ENCODE measurements at places on chromosomes 7 and 10. TPM values are rescaled to one million over a fixed set of nuclear protein-coding genes. Genes with fewer than 3 reads are reported as not detected.

KLLN gene
- total RNA-seq = not detected

CLRN3 gene
- total RNA-seq = not detected

PLXDC2 gene
- 30.3 TPM for total RNA-seq

C10orf90 gene
- total RNA-seq = 0.19 TPM

TCERG1L gene
- total RNA-seq = not detected

PPP1R17 gene
- not detected for total RNA-seq

DNA sequence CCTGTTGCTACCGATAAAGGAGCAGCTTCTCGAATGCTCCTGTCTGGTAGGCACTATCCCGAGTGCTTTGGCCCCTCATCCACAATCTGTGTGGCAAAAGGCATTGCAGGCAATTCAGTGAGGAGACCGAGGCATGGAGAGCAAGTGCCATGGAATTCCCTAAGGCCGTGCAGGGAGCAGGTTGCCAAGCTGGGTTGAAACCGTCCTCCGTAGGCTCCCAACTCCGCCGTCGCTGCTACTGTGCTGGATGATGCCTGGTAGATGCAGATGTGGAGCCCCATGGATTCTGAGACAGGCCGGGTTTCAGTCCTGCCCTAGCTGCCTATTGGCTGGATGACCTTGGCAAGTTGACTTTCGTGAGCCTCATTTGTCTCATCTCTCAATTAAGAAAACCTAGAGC lies 85.3 kb downstream of the EGFR start:
- no peak for DNase-seq

GRCh38 chr7:5702876-5703571 lies 78.4 kb downstream of the RNF216 start:
- DNase-seq = no peak

DNA sequence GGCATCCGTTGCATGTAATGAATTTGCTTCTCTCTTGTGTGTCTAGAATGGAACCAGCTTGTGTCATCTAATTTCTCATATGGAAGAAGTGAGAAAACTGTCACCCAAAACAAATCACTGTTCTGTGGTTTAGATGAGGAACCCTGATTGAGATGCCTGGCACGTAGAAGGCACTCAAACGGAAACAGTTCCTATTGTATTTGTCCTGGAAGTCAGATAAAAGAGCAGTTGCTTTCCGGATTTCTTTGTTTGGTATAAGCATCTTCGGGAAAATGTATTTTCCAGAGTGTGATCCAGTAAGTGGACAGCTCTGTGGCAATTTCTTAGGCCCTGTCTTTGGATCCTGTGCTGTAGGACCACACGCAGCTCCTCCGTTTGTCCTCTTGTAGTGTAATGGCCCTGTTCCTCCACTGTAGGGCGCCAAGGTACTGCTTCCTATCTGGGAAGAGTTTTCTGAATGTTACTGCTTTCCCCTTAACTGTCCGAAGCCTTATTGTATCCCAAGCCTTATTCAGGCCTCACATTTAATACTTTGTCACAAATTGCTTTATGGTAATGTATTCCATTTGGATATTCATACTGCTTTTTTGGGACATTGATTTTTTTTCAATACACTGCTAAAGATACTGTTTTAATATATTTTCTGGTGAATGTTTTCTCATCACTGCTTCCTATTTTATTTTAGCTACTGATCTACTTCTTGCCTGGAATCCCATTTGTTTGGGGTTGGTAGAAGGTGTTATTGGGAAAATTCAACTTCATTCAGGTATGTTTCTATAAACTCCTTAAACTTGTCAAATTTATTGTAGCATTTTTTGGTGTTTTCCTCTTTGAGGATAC lies 24.8 kb downstream of the INPP5F start:
- peak; percentile 76 for DNase-seq

GRCh38 chr10:71811351-71811750 lies 38.0 kb upstream of the VSIR start:
- DNase-seq = no peak

- DNase-seq = no peak
Observed at GRCh38 chr7:157310676-157311185, 26.1 kb upstream of the DNAJB6 start.

DNA sequence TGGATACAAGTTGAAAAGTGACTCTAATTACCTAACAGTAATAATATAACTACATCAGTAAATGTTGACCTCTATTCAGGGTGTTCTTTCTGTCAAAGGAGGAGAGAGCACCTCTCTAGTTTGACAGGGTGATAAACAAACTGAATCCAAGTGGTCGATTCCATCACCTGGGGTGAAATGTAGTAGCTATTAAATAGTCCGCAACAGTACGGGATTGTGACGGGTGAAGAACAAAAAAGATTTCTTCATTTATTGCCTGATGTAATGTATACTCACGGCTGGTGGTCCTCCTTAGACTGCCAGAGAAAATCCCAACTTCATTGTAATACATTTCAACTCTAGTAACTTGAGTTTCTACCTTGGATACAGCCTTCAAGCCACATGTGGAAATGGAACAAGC lies 292.5 kb upstream of the CELF2 start:
- no peak for DNase-seq

- DNase-seq = no peak
Observed at GRCh38 chr7:156776527-156776926, 116.5 kb downstream of the LMBR1 start.

DNA sequence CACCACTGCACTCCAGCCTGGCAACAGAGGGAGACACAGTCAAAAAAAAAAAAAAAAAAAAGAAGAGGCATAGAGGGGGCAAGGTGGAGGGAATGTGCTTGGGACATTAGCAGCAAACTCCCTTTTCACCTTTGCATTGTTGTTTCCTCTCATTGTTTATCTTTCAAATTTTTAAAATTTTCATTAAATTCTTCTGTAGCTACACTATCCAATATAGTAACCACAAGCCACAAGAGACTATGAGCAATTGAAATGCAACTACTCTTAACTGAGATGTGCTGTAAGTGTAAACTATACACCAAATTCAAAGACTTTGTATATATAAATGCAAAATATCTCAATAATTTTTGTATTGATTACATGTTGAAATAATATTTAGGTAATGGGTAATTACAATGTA lies 43.4 kb downstream of the EBLN1 start:
- no peak for DNase-seq

DNA sequence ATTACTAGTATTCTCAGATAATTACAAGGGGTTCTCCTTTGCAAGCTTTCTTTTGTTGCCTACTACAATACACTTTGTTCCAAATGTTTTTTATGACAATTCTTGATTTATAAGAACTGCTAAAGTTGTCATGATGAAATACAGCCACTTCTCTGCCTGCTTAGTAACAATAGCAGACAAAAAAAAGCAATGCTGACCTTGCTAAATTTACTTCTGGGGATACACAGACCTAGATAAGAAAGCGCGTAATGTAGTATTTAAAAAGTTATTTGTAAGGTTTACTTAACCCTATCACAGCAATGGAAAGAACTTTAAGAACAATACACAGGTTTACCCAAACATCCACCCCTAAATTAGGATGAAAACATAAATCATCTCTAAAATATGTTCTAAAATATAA lies 311.1 kb downstream of the DOCK4 start:
- no peak for DNase-seq

- DNase-seq = no peak
Observed at GRCh38 chr7:84207615-84208014, 13.0 kb upstream of the SEMA3A start.

DNA sequence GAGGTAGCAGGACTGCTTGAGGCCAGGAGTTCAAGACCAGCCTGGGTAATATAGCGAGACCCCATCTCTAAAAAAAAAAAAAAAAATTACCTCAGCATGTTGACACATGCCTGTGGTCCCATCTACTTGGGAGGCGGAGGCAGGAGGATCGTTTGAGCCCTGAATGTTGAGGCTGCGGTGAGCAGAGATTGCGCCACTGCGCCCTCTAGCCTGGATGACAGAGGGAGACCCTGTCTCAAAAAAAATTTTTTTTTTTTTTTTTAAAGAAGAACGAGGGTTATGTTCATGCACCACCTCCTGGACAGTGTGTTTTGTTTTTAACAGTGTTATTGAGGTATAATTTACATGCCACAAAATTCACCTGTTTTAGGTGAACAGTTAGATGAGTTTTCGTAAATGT lies 51.1 kb upstream of the SEPHS1 start:
- no peak for DNase-seq

DNA sequence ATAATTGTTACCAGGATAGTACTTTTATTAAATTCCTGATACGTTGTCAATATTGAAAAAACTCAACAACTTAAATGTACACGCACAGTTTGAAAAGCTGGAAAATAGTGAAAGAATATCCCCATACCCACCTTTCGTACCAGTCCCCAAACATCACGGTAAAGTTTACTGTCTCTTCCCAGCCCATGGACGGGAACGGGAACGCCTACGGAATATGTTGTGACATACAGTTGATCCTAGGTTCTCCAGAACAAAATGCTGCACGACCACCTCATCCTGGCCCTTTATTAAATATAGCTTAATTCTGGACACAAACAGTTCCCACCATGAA lies 527 bp upstream of the BCAP29 start:
- DNase-seq = no peak

DNA sequence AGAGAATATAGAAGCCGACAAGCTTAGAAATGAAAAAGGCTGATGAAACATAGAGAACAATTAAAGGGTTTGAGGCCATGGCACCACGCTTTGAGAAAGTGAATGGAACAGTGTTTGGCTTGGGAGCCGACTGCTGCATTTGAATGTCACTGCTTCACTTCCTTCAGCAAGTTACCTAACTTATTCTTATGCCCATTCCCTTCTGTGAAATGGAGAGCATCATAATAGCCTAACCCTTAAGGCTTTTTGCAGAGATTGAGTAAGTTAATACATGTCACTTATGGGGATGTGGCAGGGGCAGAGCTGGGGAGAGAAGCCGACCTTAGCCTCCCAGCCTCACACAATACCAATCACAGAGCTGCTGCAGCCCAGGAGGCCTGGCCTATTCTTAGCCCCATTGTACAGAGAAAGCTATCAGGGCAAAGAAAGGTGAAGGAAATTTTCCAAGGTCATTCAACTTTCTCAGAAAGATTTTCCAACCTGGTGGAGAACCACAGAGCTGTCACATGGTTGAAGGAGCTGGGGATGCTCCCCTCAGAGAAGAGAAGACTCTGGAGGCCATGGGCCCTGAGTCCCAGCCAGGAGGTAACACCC lies 186.0 kb upstream of the GDF10 start:
- DNase-seq = no peak

DNA sequence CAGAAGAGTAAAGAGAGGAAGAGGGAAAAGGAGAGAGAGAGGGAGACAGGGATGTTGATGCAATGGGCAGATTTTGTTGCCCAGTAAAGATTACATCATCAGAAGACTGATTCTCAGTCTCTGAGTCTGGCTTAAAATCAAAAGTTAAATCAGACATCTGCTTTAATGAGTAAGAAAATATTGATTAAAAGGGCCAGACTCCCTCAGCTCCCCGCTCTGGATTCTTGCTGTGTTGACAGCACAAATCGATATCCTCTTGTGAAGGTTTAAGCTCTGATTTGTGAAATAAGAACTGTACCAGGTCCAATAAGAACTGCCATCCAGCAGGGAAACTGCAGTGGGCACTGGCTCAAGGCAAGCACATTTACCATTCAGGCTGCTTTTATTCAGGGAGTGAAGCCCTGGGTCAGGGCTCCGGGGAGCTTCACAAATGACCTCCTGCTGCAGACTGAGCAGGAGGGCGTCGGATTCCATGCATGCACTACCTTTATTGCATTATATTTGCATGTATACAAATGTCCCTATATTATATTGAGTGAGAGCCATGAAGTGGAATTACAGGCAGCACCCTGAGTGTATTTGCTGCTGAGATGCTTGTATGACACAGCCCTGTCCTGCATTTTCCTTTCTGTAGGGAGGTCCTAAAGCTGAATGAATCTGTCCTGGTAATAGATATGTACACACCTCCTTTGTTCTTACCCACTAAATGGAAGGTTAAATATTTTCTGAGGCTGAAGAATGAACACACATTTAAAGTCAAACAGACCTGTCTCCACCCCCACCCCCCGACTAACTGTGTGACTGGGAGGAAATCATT lies 401.5 kb downstream of the REEP3 start:
- DNase-seq = no peak

DNA sequence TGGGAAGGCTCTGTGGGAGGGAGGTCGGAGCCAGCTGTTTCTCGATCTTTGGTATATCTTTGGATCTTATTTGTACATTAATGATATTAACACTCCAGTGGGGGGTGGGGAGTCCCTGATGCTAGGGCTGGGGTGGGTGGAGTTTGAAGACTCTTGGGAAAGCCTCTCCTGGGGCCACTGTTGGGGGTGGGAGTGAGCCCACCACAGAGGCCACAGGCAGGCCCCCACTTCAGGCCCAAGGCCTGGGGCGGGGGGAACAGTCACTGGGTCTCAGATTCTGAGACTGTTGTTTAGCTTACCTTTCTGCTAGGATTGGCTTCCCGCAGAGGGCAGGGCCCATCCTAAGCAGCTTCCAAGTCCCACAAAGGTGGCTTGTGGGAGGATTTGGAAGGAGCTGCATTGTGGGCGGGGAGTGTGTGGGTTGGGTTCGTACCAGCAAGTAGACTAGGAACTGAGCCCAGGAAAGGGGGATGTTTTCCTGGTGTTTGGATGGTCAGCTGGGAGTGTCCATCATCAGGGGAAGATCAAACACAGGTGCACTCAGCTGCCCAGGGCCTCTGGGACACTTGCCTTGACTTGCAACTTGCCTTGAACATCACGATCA lies 11.9 kb downstream of the YKT6 start:
- no peak for DNase-seq

DNA sequence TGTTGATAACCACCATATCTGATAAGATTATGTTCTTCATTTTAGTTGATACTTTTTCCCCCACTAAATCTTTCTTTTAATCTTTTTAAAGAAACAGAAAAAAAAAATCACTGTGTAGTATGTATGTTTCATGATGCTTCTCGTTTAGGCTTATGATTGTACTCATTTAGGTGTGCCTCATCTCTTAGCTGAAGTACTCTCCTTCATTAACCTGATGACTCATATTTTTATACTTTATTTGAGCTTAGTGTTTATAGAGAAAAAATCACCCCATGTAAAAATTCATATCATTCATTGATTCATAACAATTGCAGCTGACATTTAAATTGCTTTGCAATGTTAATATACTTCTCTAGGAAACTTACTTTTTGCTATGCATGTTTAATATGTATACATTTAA lies 158.9 kb downstream of the MLLT10 start:
- no peak for DNase-seq

DNA sequence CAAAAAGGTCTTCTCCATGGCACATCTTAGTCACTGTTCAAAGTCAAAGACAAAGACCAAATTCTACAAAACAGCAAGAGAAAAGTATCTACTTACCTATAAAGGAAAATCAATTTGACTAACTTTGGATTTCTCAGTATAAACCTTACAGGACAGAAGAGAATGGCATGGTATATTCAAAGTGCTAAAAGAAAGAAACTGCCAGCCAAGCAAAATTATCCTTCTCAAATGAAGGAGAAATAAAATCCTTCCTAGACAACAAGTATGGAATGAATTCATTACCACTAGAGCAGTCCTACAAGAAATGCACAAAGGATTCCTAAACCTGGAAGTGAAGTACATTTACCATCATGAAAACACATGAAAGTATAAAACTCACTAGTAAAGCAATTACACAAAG lies 235.5 kb downstream of the STK31 start:
- no peak for DNase-seq

DNA sequence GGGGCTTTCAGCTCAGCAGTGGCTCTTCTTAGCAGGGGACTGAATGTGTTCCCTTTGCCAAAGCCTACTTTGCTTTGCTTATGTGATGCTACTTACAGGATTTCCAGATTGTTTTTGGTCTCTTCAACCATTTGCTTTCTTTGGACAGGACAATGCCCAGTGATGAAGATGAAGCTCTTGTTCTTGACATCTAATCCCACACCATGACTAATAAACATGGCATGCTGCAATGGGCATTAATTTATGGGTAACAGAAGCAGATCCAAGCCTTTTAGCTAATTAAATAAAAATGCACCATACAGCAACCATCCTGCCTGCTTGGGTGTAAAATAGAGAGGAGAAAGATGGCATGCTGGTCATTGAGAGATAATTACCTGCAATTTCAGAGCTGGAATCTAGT lies 175.5 kb upstream of the ITGB1 start:
- DNase-seq = no peak

Measured in H4 (cell line).